ENCODE measurements at places on chromosomes 6 and 20. TPM values are rescaled to one million over a fixed set of nuclear protein-coding genes. Genes with fewer than 3 reads are reported as not detected.

DNA sequence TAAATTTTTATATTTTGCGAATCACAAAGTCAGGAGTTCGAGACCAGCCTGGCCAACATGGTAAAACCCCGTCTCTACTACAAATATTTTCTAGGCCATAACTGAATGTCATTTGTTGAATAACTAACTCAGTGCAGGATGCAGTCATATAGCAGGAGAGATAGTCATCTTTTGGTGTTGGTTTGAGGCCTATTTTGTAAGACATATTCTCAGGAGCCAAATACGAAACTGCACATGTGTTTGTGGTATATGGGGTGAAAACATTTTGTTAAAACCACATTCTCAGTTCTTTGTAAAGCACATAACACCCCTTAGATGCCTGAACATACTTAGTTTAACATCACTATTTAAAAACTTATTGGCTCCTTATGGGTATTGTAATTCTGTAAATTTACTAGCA is 4.7 kb upstream of the ENPP5 start:
- no peak for DNase-seq

DNA sequence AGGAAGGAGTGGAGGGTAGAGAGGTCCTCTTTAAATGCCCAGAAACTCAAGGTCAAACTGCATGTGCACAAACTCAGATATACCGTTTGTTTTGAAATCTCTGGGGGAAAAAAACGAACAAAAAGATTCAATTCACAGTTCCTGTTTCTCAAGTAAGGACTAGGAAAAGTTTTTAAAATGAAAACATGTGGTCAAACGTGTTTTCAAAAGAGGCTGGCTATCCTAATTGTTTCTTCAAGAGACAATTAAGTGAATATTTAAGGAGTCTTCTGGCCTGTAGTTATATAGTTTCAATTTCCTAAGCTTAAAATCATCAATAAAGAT is 3.1 kb downstream of the RSPO3 start:
- no peak for DNase-seq

GRCh38 chr6:13282393-13283069 is 45.8 kb downstream of the TBC1D7 start:
- no peak for DNase-seq

The CRYBG1 gene
- total RNA-seq: 20.2 TPM

DNA sequence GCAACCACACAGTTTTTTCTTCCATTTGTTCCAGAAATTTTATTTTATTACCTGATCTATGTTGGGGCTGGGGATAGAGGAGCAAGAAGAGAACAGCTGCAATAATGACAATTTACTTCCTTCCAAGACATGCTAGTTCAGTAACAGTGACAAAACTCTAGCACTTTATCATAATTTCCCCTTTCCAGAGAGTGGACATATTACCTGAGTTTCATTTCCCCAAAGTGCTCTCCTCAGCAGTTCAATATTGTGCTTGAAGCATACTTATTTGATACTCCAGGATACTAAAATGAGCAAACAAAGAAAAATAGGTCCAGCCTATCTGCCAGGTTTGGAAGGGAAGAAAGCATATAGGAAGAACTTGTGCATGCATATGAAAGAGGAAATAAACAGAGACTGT is 157.7 kb downstream of the ID4 start:
- no peak for DNase-seq

- DNase-seq: peak; percentile 41
Observed at GRCh38 chr6:139027620-139028182, 844 bp upstream of the ABRACL start.

DNA sequence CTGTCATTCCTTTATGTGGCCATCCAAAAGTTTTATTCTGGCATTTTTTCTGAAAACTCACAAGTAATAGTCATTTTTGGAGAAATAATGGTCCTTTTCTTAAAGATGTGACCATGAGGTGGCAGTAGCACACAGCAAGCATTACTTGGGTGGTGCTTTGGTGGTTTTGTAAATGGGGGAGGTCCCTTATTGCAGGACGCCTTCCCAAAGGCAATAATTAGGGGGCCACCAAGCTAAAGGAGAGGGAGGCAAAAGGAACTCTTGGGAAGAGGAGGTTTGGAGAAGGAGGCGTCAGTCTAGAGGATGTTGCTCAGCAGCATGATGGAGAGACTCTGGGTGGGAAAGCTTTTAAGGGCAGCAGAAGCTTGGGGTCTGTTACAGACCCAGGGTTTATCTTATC is 422.6 kb upstream of the MMS22L start:
- no peak for DNase-seq

- peak; percentile 7 for DNase-seq
Observed at GRCh38 chr20:45685896-45686295, 15.9 kb upstream of the WFDC11 start.

The VSX1 gene
- not detected for total RNA-seq

Data from stomach (tissue), 19 donors.